Fibroblast of lung (primary cell): ENCODE measurements at places on chromosomes 2 and 18.
A peak's percentile ranks its signal among the peaks of the same experiment; 100 is the strongest.

DNA sequence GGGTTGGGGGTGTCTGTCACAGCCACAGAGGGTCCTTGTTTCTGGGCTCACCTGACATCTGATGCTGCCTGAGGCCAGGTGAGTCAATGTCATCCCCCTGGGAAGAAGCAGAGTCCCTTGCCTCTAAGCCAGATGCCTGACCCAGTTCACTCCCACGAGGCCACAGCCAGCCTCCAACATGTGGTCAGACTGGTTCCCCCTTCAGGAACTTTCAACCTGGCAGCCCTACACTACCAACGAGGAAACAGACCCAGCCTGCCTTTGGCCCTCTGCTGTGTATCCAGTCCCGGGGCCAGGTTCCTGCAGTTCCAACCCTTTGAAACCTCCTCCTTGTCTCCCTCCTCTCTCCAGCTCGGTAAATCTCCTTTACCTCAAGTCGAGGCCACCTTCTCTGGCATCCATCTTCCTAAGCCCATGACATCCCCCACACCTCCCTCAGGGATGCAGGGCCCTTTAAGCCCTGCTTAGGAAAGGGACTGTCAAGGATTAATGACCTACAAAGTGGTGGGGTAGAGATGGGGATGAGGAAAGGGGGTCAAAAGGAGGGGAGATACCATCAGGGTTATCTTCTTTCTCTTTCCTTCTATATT lies 49.2 kb upstream of the SMAD2 start:
- DNase-seq, result no peak

DNA sequence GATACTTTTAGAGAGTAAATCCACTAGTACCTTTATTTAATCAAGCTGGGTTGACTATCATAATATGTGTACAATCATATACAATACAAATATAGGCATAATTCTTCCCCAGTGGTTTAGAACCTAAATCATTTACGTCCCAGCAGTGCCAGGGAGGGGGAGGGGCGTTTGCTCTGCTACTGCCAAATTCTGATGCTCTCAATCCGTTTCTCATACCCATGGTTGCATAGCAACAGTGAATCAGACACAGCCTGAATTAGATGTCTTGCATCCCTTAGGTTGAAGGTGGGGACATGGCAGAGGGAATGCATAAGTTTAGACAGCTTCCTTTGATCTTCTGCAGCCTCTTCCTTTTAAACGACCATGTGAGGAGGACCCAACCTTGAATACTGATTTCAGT lies 135.4 kb downstream of the ABCA12 start:
- DNase-seq, result peak; percentile 41

GRCh38 chr2:18372641-18373040 lies 187.8 kb downstream of the RDH14 start:
- DNase-seq, result no peak

- DNase-seq, result no peak
These were observed 40.3 kb downstream of the SESTD1 start for GRCh38 chr2:179224361-179224760.

- DNase-seq, result no peak
These were observed 118.8 kb downstream of the ZNF516 start for GRCh38 chr18:76376225-76376624.
